ENCODE measurements at places on chromosomes 1 and 21.

GRCh38 chr1:116330342-116330652, 42.7 kb upstream of the ATP1A1 start:
- no peak for DNase-seq

GRCh38 chr1:115840605-115841460, at the start of gene NHLH2:
Gene NHLH2 (minus strand): TSS chr1:115841126. CDS start chr1:115838372, 2,754 bp downstream.
- DNase-seq: no peak

DNA sequence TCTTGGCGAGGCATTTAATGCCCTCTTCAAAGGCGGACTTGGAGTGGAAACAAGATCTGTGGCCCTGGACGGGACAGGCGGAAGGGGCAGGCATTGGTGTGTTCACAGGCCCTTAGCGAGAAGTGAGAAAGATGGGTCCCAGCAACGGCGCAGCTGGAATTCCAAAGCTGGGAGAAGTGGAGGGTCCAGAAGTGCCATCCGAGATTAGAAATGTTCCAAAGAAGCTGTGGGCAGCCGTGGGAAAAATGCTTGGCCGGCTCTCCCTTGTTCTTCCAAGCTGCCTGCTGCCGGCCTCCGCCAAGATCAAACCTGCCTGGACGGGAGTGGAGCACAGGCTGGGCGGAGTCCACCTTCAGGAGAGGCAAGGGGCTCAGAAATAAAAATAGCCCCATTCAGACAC, 69.4 kb upstream of the ACTRT2 start:
- no peak for DNase-seq

DNA sequence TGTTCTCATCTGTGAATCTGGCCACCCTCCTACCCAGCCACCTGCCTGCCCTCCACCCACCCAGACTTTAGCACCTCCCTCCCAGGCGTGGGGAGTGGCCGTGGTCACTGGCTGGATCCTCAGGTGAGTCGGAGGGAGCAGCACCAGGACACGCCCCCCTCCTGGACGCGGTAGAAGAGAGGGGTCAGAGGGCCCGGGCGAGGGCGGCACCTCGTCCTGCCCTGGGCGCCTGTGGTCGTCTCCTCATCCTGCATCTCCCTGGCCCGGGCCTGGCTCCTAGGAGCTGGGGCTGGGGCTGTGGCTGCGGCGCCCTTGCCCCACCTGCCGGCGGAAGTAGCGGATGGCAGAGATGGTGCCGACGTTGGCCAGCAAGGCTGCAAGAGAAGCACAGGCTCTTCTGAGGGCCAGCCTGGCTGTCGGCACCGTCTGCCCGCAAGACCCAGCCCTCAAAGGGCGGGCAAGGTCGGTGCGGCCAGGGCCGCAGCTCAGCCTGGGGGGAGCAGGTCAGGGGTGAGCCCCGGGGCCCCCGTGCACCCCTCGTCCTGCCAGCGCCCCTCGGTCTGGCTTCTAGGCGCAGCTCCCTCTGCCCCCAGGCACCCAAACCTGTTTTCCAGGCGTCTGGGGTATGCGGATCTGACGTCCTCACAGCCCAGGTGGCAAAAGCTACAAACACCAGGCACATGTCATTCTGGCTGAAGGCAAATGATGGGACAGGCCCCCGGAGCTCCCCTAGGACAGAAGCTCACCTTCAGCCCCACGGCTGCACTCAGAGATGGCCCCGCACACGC, 5.8 kb downstream of the PERM1 start:
- DNase-seq: no peak

DNA sequence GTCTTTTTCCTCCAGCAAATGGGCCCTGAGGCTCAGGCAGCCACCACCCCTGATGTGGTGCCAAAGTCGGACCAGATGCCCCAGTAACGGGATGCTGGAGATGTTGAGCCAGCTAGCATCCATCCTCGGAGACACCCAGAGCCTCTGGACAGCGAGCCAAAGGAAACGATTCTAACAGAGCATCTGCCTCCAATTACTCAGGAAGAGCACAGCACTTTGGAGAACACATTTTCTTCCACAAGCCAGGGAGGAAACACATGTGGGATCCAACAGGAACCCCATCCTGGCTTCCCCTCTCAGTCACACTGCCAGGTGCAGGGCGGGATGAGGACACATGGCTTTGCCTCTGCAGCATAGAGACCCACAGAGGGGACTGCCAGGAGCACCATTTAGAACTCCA, 44.9 kb downstream of the C1orf198 start:
- DNase-seq: no peak

DNA sequence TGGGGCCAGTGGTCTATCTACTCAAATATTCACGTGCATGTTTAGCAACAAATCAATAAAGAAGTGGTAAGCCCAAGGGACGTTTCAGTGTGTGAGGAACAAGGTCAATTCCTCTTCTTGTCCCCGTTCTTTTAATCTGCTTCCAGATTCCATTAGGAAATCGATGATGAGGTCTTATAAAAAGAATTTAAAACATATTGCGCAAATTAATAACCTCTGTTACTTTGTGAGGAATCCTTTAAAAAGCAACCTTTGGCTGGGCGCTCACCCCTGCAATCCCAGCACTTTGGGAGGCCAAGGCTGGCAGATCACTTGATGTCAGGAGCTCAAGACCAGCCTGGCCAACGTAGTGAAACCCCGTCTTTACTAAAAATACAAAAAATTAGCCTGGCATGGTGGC, 113.0 kb upstream of the TMPRSS2 start:
- no peak for DNase-seq

DNA sequence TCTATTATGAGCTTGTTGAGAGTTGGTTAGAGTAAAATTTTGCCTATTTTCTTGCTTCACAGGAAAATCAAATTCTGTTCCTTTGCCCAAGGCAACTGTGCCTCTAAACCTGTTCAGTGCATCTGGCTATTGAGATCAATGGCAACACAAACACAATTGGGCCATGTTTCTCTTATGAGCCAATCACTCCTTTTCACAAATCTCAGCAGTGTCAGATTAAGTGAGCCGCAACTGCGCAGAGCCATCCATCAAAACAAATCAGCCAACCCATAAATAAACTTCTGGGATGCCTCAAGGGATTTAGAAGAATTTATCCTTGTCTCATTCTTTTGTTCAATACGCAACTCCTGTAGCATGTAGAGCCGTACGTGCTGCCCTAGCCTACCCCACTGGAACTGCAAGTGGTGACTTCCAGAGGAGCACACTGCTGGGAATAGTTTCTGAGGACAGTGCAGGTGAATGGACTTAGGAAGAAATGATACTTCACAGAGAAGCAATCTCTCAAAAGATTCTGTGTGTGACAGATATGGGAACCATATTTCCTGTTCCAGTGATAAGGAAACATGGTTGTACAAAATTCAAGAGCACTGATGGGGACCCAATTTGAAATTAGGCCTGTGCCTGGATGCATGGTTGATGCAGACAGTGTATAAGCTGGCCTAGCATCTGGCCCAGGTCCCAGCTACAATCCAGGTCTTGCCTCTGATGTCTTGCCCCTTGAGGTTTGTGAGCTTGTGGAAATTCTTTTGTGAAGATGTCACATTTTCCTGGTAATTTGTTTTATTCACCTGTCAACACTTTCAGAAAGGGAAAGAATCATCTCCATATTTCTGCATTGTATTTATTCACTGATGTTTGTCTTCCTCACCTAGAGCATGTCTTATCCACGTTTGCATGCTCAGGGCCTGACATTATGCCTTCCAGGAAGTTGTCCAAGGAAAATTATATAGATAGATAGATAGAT, 166.2 kb downstream of the URB2 start:
- no peak for DNase-seq

DNA sequence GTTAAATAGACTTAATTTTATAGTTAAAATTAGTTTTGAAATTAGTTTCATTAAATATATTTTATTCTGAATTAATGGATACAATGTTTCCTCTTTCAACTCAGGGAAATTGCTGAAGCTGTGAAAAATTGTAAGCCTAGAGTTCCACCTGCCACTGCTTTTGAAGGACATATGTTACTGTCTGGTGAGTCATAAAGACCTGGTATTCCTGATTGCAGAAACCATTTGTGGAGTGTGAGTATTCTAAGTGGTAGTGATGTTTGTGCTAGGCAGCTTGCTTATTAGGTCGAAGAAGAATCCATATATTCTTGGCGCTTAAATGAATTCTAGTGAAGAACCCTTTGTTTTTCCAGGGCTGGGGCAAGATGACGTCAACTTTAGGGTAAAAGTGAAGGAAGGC, 34.0 kb downstream of the MTR start:
- DNase-seq: no peak
